Heart left ventricle (tissue), 16 donors: ENCODE measurements at places on chromosomes 2 and 18. TPM values are rescaled to one million over a fixed set of nuclear protein-coding genes. Genes with fewer than 3 reads are reported as not detected.

DNA sequence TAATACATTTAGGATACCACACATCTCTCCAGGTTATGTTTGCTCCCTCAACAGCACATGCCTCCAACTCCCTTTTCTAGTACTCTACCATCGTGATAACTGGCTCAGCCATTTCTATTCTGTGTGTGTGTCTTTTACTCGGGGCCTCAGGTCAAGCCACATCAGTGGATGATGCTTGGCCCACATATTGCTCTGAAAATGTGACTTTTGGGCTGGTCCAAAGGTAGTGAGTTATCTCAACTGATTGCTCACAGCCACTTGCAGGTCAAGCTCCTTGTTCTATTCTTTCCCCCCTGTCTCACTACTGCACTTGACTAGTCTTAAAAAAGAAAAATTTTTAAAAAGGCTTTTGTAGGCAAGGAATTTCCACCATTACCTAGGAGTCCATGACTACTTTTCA is 5.5 kb downstream of the DSG4 start:
- H3K27ac ChIP-seq: no peak overlapping the region
- H3K27me3 ChIP-seq: no peaks in the 10 kb centered on the region
- H3K4me1 ChIP-seq: no peaks in the 10 kb centered on the region
- H3K4me3 ChIP-seq: no peak overlapping the region

DNA sequence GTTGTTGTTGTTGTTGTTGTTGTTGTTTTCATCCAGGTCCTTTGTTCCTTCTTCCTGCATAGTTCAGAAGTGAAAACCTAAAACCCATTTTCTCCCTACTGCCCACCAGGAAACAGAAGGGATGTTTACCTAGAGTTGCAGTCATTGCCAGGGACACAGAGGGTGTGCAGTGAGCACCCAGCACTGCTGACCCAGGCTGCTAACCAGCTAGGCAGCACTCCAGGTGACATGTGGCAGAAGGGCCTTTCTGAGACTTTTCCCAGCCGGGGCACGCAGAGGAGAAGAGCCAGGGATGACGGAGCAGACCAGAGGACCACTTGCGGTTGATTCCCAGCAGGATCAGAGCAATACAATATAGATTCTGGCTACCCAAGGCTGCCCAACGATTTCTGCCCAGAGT is 286.3 kb downstream of the BCL11A start:
- no peak for DNase-seq
- no peak overlapping the region for H3K4me3 ChIP-seq
- no peaks in the 10 kb centered on the region for H3K27me3 ChIP-seq
- H3K4me1 ChIP-seq: no peaks in the 10 kb centered on the region
- no peaks in the 10 kb centered on the region for H3K36me3 ChIP-seq

- no peak overlapping the region for H3K4me3 ChIP-seq
- DNase-seq: no peak
- H3K4me1 ChIP-seq: peaks cover 36% of the 10 kb centered on the region
- H3K36me3 ChIP-seq: peaks cover 3% of the 10 kb centered on the region
These were observed 108.4 kb downstream of the PRELID3A start for GRCh38 chr18:12516049-12516630.

- no peak overlapping the region for H3K4me3 ChIP-seq
- H3K27ac ChIP-seq: no peak overlapping the region
- H3K36me3 ChIP-seq: no peaks in the 10 kb centered on the region
- DNase-seq: peak; percentile 71
- no peaks in the 10 kb centered on the region for H3K4me1 ChIP-seq
These were observed 17.3 kb upstream of the AGXT start for GRCh38 chr2:240851078-240851991.

- H3K4me1 ChIP-seq: peaks cover 10% of the 10 kb centered on the region
- no peaks in the 10 kb centered on the region for H3K36me3 ChIP-seq
- peak overlapping the region; percentile 77 for H3K27ac ChIP-seq
- DNase-seq: peak; percentile 58
- H3K27me3 ChIP-seq: no peaks in the 10 kb centered on the region
- no peak overlapping the region for H3K4me3 ChIP-seq
These were observed 72.0 kb upstream of the ZCCHC2 start for GRCh38 chr18:62450546-62451410.

DNA sequence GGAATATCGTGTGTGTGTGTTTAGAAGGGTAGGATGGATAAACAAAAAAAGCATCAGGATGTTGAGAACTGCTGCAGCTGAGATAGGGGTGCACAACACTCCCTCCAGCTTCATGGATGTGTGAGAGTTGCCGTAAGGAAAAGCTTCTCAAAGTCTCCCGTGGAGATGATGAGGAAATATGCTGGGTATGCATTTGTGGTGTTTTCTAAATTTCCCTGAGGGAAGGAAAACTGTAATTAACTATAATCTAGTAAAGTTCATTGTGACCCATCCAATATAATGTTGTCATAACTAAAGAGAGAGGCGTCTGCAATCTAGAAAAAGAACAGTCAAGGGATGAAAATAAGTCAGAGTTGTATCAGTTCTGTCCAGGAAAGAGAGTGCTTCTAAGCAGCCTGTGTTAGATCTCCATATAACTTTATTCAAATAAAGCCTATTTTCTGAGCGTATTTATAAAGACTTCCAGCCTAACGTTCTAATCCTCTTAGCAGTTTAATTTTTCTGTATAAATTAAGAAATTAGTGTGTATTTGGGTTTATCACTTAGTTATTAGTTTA is 7.3 kb upstream of the LMAN2L start:
- H3K27ac ChIP-seq: peak overlapping the region; percentile 68
- H3K27me3 ChIP-seq: no peaks in the 10 kb centered on the region
- H3K4me1 ChIP-seq: no peaks in the 10 kb centered on the region
- H3K4me3 ChIP-seq: no peak overlapping the region
- H3K36me3 ChIP-seq: no peaks in the 10 kb centered on the region

GRCh38 chr18:74068296-74068695 is 79.3 kb downstream of the FBXO15 start:
- no peaks in the 10 kb centered on the region for H3K36me3 ChIP-seq
- H3K4me3 ChIP-seq: no peak overlapping the region
- no peak for DNase-seq
- H3K27ac ChIP-seq: no peak overlapping the region
- H3K4me1 ChIP-seq: no peaks in the 10 kb centered on the region
- H3K27me3 ChIP-seq: no peaks in the 10 kb centered on the region

GRCh38 chr2:105194022-105194675 is 47.4 kb upstream of the GPR45 start:
- no peaks in the 10 kb centered on the region for H3K27me3 ChIP-seq
- no peak overlapping the region for H3K27ac ChIP-seq
- DNase-seq: no peak
- H3K4me3 ChIP-seq: no peak overlapping the region
- H3K4me1 ChIP-seq: no peaks in the 10 kb centered on the region
- no peaks in the 10 kb centered on the region for H3K36me3 ChIP-seq

GRCh38 chr2:36577884-36578283 is 20.1 kb downstream of the FEZ2 start:
- no peaks in the 10 kb centered on the region for H3K4me1 ChIP-seq
- DNase-seq: no peak
- H3K36me3 ChIP-seq: no peaks in the 10 kb centered on the region
- no peaks in the 10 kb centered on the region for H3K27me3 ChIP-seq

DNA sequence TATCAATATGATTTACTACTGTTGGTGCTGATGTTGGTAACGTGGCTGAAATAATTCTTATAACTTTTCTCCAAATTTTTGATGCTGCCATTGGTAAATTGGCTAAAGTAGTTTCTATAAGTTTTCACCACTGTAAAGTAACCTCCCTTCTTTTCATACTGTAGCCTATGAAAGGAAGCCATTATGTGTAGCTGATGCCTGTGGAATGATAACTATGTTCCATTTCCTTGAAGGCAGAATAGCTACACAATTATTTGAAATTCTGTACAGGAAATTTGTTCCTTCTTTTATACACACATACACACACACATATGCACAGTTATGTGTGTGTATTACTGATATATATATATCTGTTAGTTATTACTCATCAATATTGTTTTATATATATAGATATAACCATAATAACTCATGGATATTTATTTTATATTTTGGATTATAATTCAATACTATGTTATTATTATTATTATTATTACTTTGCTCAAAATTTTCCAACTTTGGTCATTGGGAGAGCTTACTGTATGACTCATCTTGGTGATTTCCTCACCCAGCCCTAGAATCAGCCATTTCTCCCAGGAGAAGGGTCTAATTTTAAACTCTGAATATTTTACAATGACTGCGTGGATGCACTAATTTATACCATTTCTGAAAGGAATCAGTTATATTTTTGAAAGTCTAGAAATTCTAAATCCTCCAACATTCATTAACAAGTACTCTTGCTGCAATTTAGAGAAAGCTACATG is 1677.7 kb downstream of the SUCLG1 start:
- no peaks in the 10 kb centered on the region for H3K4me1 ChIP-seq
- H3K27ac ChIP-seq: no peak overlapping the region
- no peak for DNase-seq

DNA sequence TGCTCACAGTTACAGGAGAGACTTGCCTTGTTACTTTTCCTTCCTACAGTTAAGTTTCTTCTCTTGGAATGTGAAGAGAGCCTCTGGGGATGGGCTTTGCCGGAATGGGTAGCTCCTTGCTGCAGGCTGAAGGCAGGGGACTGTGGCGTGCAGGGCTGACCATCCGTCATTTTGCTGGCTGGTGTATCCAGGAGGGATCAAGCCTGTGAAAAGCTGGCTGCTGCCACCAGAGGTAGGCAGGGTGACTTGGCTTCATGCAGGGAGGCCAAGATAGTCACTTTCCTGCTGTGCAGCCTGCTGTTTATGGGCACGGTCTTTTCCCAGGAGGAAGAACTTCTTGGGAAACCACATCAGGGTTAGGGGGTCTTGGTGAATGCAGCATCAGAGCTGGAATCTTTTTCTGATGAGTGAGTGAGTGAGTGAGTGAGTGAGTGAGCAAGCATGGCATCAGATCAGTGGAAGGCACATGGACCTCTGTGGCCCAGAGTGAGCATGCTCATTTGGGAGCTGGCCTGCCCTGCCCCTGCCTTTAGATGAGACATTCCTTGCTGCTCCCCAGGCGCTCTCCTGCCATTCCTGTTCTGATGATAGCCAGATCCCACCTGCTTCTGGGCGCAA is 33.0 kb downstream of the FHOD3 start:
- peaks cover 84% of the 10 kb centered on the region for H3K4me1 ChIP-seq
- H3K27ac ChIP-seq: no peak overlapping the region
- DNase-seq: no peak
- H3K4me3 ChIP-seq: no peak overlapping the region

DNA sequence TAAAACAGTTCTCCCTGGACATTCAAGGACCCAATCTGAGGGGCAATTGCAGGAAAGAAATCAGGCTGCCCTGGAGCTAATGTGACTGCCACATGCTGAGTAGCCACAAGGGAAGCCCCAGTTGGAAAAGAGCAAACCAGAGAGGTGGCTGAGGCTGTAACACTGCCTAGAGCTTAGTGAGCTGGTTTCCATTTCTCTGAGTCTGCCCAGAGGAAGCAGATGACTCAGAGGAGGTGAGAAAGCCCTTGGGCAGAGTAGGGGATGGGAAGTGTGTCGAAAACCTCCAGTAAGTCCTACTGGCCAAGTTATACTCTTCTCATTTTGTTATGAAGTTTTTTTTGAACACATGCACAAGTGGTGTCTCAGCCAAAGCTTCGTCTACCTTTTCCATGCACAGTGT is 753.0 kb downstream of the CNTNAP5 start:
- H3K4me1 ChIP-seq: no peaks in the 10 kb centered on the region
- no peak overlapping the region for H3K4me3 ChIP-seq
- no peaks in the 10 kb centered on the region for H3K27me3 ChIP-seq
- H3K36me3 ChIP-seq: no peaks in the 10 kb centered on the region

DNA sequence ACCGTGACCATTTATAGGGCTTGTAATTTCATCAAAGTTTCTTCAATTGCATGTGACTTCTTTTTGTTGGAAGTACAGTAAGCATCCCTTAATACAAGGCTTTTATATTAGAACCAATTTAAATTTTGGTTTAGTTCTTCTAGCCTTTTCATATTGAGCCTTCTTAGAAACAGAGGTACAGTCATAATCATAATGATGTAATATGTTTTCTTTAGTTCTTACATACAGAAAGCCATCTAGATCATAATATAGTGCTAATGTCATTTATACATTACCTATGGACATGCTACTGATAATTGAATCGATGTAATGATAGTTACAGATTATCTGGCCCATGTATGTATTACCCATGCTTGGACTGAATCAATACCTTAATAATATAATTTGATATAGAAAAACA is 109.9 kb upstream of the OTX1 start:
- H3K4me1 ChIP-seq: no peaks in the 10 kb centered on the region
- peaks cover 11% of the 10 kb centered on the region for H3K36me3 ChIP-seq
- no peak for DNase-seq
- H3K27ac ChIP-seq: no peak overlapping the region
- H3K27me3 ChIP-seq: no peaks in the 10 kb centered on the region

DNA sequence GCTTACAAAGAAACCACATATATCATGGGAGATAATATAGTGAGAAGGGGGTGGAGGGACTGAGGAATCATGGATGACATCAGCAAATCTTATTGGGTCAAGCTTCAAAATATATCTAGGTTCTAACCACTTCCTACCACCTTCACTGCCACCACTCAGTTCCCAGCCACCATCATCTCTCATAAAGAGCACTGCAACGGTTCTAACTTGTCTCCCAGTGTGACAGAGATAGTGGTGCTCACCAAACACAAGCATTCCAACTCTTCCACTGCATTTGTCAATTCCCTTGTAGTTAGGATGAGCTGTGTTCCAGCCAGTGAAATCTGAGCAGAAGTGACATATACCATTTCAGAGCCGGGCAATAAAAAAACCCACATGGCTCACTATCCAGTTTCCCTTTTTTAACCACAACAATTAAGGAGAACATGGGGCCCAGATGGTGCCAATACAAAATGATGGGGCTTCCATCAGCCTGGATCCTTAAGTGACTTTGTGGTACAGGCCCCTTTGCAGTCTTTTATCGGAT is 318.1 kb downstream of the NBAS start:
- H3K27me3 ChIP-seq: no peaks in the 10 kb centered on the region
- H3K4me1 ChIP-seq: peaks cover 4% of the 10 kb centered on the region
- no peak overlapping the region for H3K4me3 ChIP-seq
- no peaks in the 10 kb centered on the region for H3K36me3 ChIP-seq

GRCh38 chr2:232367591-232368233 is 10.8 kb upstream of the ALPP start:
- H3K4me3 ChIP-seq: no peak overlapping the region
- no peaks in the 10 kb centered on the region for H3K27me3 ChIP-seq
- no peak overlapping the region for H3K27ac ChIP-seq
- H3K4me1 ChIP-seq: no peaks in the 10 kb centered on the region

- H3K4me1 ChIP-seq: peaks cover 12% of the 10 kb centered on the region
- no peak overlapping the region for H3K4me3 ChIP-seq
- H3K36me3 ChIP-seq: no peaks in the 10 kb centered on the region
- no peaks in the 10 kb centered on the region for H3K27me3 ChIP-seq
These were observed 14.3 kb downstream of the C2orf76 start for GRCh38 chr2:119352357-119352756.

DNA sequence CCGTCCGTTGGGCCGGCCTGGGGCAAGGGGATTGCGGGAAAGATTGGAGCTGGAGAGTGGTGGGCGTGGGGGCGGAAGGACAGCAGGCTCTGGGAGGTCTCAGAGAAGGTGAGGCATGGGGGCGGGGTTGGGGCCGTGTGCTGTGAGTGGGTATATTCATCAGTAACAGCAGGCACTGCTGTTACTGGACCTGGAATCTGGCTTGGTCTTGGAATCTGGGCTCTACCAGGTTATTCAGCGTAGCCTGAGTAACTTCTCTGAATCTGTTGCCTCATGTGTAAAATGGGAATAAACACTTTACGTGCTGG is 435 bp downstream of the RNF181 start:
- peak overlapping the region; percentile 82 for H3K4me3 ChIP-seq
- peaks cover 33% of the 10 kb centered on the region for H3K4me1 ChIP-seq
- peak overlapping the region; percentile 87 for H3K27ac ChIP-seq
- peaks cover 32% of the 10 kb centered on the region for H3K36me3 ChIP-seq
- no peaks in the 10 kb centered on the region for H3K27me3 ChIP-seq

KLHL30 gene
- total RNA-seq: 43.7 TPM

DSG1 gene
- 1.0 TPM for total RNA-seq

HOXD4 gene
- total RNA-seq: not detected

CKAP2L gene
- total RNA-seq: 0.19 TPM

MERTK gene
- 4.9 TPM for total RNA-seq

DSG4 gene
- total RNA-seq: not detected

NBAS gene
- 50.5 TPM for total RNA-seq
